ENCODE measurements at places on chromosomes 7 and 10.

- DNase-seq = no peak
Observed at GRCh38 chr7:50552921-50553320, 12.3 kb downstream of the DDC start.

GRCh38 chr10:43957267-43958070 is 308.8 kb upstream of the ZNF32 start:
- no peak for DNase-seq

DNA sequence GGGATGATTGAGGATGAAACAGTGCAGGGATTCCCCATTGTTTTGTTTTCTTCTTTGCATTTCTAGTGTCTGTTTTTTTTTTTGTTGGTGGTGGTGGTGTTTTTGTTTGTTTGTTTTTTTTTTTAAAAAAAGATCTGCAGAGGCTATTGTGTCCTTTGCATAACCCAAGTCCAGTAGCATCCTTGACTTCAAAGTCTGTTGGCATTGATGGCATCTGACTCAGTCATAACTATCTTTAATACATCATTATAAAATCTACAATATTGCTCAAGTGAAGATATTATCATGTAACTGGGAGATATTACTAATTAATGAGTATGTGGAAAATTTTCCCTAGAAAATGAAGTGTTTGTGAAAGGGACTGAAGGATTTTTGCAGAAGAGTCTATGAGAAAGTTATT is 70.2 kb downstream of the KIAA1217 start:
- DNase-seq = no peak

DNA sequence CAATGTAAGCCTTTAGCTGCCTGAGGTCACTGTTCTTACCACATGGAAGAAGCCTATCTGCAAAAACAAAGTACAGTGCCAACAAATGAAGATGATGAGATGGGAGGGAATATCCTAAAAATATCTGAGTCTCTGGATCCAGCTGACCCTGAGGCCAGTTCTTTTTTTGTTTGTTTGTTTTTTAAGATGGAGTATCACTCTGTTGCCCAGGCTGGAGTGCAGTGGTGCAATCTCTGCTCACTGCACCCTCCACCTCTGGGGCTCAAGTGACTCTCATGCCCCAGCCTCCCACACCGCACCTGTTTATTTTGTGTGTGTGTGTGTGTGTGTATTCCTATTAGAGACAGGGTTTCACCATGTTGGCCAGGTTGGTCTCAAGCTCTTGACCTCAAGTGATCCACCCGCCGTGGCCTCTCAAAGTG is 44.9 kb downstream of the HYCC1 start:
- DNase-seq = no peak

- no peak for DNase-seq
Observed at GRCh38 chr10:29929006-29929405, 130.4 kb downstream of the JCAD start.

GRCh38 chr7:116732788-116733694 is 61.0 kb downstream of the MET start:
- no peak for DNase-seq

GRCh38 chr10:5968037-5968680 is 9.2 kb downstream of the IL15RA start:
- DNase-seq = no peak

GRCh38 chr7:35831208-35831607 is 30.4 kb downstream of the SEPTIN7 start:
- no peak for DNase-seq

- peak; percentile 82 for DNase-seq
Observed at GRCh38 chr7:131010717-131011431, 276.9 kb upstream of the KLF14 start.

DNA sequence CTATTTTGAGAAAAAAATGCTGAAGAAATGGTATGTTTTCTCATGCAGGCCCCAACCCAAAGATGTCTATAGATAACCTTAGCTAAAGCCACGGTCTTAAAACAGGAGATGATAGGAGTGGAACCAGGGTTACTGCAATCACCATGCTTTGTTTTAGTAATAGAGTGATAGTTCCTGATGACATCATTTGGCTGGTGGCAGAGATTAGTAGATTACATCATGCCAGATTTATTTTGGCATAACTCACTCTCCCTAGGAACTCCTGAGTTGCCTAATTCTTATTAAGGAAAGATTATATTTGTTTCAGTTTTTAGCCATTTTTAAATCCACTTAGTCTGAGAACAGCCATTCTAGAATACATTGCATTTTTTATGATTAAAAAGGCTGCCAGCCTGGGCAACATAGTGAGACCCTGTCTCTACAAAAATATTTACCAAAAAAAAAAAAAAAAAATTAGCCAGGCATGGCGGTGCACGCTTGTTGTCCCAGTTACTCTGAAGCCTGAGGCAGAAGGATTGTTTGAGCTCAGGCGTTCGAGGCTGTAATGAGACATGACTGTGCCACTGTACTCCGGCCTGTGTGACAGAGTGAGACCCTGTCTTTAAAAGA is 17.8 kb downstream of the ENO4 start:
- no peak for DNase-seq

GRCh38 chr10:82411416-82411815 is 536.4 kb downstream of the NRG3 start:
- DNase-seq = no peak

DNA sequence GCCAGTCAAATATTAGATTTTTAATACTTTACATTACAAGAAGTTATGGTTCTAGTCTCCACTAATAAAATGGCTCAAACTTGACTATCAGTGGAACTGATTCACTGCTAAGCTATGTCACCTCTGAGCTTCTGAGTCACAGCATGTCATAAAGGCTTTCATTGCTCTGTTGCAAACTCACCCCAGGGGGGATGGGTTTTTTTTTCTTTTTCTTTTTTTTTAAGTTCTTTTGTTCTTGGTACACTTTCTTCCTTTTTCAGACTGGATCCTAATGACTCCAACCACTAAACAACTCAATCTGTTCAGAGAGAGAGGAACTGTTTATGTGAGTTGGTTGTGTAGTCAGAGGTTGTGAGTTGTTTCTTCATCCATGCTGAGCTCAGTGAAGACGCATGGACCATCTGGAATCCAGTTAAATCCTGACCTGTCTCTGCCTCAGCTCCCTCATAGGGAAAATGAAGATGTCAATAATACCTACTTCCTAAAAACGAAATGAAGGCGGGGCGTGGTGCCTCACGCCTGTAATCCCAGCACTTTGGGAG is 11.0 kb downstream of the MYOF start:
- DNase-seq = peak; percentile 35

DNA sequence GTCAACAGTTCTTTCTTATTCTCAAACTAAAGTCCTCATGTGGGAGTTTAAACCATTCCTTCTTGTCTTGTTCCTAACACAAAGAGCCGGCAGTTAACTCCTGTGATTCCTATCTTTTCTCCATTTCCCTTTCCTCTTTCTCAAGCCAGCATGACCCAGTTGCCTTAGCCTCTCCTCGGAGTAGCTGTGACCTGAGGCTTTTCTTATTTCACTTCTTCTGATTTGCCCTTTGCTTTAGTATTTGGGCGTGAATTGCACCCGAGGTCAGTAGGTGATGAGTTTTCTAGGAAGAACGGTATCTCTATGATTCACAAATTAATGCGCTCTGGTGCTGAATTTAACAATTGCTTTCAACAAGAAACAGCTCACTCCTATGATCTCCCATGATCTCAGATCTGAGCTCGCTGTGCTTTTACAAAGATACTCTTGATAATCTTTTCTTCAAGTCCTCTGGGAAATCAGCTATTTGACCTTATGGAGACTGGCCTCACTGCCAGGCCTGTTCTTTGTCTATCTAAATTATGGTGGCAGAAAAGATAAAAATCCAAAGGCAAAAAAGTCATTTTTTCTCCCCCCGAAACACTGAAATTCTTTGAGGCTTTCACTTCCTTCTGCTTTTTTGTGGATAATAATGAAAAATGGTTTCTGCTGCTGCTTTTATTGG is 184.6 kb downstream of the JCAD start:
- DNase-seq = no peak

GRCh38 chr10:13376297-13376696 is 28.2 kb upstream of the SEPHS1 start:
- no peak for DNase-seq

DNA sequence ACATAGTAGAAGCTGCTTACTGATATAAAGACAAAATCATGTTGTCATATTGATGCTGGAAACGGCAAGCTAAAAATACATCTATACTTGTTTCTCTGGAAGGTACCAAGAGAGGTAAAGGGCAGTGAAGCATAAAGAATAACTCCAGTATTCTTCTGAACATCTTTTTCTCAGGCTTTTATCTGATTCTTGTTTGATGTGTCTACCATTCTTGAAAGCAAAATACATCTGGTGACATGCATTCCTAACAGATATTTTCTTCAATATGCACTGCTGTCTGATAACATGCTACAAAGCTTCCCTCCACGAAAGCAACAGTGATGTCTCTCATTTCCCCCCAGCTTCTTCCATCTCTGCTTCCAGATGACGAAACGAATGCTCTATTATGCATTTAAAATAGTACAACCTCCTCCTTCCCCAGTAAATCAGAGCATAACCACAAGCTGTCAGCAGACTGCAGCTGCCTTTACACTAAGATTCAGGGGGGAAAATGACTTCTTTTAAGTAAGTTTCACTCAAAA is 100.8 kb downstream of the ARHGAP21 start:
- peak; percentile 10 for DNase-seq

GRCh38 chr10:60099998-60100747 is 193.8 kb upstream of the CCDC6 start:
- DNase-seq = peak; percentile 49

DNA sequence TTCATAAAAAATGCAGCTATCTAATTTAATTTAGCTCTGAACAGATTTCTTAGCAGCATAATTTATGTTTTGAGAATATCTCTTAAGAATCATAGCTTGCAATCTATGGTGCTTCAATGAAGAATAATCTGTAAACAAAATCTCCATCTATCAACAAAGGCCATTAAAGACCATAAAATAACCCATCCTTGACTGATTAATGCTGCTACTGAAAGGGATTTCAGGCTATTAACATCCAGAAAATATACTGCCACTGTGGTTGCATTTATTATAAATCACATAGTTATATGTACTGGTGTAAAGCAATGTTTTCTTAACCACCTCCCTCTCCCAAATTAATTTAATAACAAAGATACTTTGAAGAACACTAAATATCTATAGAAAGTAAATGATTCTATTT is 191.6 kb downstream of the PCDH15 start:
- no peak for DNase-seq

GRCh38 chr7:86477343-86477935 is 166.3 kb upstream of the GRM3 start:
- no peak for DNase-seq

DNA sequence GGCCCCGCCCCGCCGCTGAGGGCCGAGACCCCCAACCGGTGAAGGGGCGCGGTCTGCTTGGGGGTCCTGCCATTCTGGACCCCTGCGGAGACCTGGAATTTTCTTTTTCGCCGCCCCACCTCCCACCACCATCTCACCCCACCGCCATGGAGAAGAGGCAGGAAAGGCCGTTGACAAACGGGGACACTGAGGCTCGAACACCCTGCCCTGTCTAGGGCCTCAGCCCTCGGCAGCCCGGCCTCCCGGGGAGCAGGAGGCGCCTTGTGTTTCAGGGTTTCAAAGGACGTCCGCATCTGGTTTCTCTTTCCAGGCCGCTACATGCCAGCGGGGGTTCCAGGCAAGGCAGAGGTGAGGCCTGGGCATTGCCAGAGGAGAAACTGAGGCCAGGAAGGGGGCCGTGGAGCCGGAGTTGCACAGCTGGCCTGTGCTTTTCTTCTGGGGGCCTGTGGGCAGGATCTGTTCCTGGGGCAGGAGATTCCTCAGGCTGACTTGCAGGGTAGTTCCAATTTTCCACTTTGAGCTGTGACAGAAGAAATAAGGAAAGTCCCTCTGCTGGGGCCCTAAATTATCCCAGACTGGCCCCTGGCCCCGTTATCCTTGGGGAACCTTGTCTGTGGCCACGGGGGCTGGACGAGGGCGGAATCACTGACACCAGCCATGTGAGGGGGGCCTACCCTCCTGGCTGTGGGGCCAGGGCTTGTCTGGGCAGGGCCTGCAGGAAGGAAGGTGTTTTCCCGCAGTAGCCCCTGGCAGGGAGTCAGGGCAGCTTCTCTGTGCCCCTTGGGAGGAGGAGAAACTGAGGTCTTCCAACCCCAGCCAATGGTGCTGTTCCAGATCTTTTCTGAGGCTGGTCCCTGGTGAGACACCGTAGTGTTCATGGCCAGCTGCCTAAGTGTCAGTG is 900 bp upstream of the MICALL2 start:
- no peak for DNase-seq

DNA sequence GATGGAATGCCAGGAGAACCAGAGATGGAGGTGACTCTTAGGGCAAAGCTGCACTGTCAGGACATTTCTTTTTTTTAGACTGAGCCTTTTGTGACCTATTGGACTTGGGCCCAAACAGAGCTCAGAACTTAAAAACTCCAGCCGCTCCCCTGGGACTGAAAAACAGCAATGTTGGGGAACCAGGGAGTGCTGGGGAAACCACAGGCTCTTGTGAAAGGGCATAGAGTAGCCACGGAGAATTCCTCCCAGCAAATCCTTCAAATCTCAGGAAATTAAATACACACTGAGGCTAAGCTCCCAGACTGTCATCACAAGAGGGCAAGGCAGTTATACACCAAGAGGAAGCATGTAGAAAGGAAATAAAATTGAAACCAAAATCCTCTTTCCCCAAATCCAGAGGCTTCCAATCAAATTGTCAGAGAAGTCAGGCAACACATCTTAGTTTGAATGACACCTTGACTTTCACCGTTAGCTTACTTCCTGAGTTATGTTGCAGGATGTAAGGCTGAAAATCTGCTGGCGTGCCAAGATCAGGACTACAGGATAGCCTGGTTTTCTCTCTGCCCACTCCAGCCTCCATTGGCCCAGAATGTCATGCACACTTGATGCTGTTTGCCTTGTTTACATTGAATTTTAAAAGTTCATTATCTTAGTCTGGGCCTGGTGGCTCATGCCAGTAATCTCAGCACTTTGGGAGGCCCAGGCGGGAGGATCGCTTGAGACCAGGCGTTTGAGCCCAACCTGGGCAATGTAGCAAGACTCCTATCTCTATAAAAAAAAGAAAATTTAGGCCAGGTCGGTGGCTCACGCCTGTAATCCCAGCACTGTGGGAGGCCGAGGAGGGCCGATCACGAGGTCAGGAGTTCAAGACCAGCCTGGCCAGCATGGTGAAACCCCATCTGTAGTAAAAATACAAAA is 2.6 kb upstream of the RFC2 start:
- DNase-seq = no peak

DNA sequence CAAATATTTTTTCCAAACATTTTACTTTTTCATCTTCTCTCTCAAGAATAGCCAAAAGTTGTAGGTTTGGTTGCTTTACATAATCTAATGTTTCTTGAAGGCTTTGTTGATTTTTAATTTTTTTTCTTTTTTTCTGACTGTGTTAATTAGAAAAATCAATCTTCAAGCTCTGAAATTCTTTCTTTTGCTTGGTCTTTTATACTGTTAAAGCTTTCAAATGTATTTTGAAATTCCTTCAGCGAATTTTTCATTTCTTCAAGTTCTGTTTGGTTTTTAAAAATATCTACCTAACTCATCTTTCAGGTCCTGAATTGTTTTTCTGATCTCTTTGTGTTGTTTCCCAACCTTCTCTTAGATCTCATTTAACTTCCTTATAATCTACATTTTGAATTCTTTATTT is 109.3 kb downstream of the SLC25A40 start:
- no peak for DNase-seq

Data from activated CD4-positive, alpha-beta T cell treated with anti-CD3 and anti-CD28 coated beads, Interleukin-2, Interleukin-6, amounts not matched to agents 100 ng/mL and 50 ng/mL, durations not matched to agents 16 hours and 8 hours (primary cell).